ENCODE measurements at places on chromosomes 7 and 10. TPM values are rescaled to one million over a fixed set of nuclear protein-coding genes. Genes with fewer than 3 reads are reported as not detected.

SLC13A4 gene
- 0.66 TPM for total RNA-seq

DNA sequence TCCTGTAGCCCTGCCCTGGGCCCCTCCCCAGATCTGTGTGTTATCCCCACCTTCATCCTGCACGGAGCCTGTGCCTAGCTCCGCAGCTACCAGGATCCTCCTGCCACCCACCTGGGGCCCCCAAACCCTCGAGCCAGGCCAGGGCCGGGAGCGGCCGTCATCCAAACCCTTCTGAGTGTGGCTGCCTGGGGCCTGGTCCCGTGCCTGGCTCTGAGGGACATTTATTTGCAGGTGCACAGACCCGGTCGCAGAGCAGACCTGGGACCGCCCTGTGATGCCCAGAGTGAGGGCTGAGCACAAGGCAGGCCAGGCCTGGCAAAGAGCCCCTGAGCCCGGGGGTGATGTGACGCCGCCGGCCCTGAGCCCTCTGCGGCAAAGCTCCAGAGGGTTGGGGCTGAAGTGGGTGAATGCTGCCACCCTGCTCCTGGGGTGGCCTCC, 27.4 kb upstream of the INPP5A start:
- H3K27me3 ChIP-seq = no peaks in the 10 kb centered on the region
- no peak for DNase-seq
- no peaks in the 10 kb centered on the region for H3K36me3 ChIP-seq
- H3K4me1 ChIP-seq = no peaks in the 10 kb centered on the region
- H3K27ac ChIP-seq = no peak overlapping the region

GRCh38 chr7:111198255-111198654, 107.3 kb downstream of the LRRN3 start:
- no peaks in the 10 kb centered on the region for H3K4me1 ChIP-seq
- DNase-seq = no peak
- H3K4me3 ChIP-seq = no peak overlapping the region
- no peaks in the 10 kb centered on the region for H3K36me3 ChIP-seq
- no peak overlapping the region for H3K27ac ChIP-seq

SYPL1 gene
- total RNA-seq = 73.4 TPM

All from K562 (cell line).